ENCODE measurements at places on chromosomes 12 and 14. TPM values are rescaled to one million over a fixed set of nuclear protein-coding genes. Genes with fewer than 3 reads are reported as not detected.

DNA sequence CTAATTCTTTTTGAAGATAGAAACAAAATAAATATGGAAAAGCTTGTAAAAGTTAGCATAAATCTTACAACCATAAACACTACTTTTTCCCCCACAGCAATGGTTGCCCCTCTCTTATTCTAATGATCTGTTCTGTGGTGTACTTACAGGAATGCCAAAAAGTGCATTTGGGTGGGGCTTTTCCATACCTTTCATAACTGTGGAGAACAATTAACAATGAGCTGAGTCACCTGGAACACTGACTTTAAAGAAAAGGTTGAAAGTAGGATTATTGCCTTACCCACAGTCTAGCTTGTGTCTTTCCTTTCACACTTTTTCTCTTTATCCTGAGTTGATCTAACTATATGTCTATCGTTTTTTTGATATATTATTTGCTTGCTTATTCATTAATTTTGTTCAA is 86.9 kb downstream of the TPH2 start:
- DNase-seq: no peak

The DEPDC4 gene
- total RNA-seq: 2.4 TPM

GRCh38 chr14:82113710-82114109 is 580.1 kb upstream of the SEL1L start:
- DNase-seq: no peak

The DIO2 gene
- total RNA-seq: not detected

- DNase-seq: no peak
Measured at GRCh38 chr12:46660276-46660675, 165.5 kb downstream of the SLC38A4 start.

The KRAS gene
- total RNA-seq: 26.7 TPM

The CCDC177 gene
- total RNA-seq: not detected

GRCh38 chr12:120821878-120822277 is 82.3 kb downstream of the SPPL3 start:
- DNase-seq: no peak

- DNase-seq: no peak
Measured at GRCh38 chr12:19485240-19485639, 45.9 kb downstream of the AEBP2 start.

All from activated naive CD8-positive, alpha-beta T cell treated with anti-CD3 and anti-CD28 coated beads for 36 hours (primary cell).